T47D (cell line): ENCODE measurements at places on chromosomes 6 and 20.

- no peak for DNase-seq
Measured at GRCh38 chr6:37123957-37124729, 45.8 kb upstream of the PIM1 start.

GRCh38 chr6:44094403-44095242 is 32.6 kb downstream of the MRPL14 start:
- DNase-seq, result no peak

- no peak for DNase-seq
Measured at GRCh38 chr6:116568821-116569755, 2.2 kb upstream of the RWDD1 start.

GRCh38 chr6:712805-713204 is 19.9 kb upstream of the EXOC2 start:
- no peak for DNase-seq

GRCh38 chr6:108105571-108105970 is 31.0 kb upstream of the OSTM1 start:
- no peak for DNase-seq

- DNase-seq, result no peak
Measured at GRCh38 chr6:32148289-32149091, 3.2 kb downstream of the PRRT1 start.

DNA sequence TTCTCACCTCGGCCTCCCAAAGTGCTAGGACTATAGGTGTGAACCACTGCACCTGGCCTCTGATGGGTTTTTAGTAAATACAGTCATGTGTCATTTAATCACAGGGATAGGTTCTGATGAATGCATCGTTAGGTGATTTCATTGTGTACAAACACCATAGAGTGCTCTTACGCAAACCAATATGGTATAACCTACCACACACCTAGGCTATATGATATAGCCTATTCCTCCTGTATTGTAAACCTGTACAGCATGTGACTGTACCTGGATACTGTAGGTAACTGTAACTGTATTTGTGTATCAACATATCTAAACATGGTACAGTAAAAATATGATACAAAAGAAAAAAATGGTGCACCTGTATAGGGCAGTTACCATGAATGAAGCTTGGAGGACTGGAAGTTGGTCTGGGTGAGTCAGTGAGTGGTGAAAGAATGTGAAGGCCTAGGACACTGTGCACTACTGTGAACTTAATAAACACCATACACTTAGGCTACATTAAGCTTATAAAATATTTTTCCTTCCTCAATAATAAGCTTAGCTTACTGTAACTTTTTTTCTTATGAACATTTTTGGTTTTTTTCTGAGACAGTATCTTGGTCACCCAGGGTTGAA is 10.0 kb downstream of the BICRAL start:
- no peak for DNase-seq

- DNase-seq, result no peak
Measured at GRCh38 chr6:119308991-119309657, 40.4 kb downstream of the MAN1A1 start.

DNA sequence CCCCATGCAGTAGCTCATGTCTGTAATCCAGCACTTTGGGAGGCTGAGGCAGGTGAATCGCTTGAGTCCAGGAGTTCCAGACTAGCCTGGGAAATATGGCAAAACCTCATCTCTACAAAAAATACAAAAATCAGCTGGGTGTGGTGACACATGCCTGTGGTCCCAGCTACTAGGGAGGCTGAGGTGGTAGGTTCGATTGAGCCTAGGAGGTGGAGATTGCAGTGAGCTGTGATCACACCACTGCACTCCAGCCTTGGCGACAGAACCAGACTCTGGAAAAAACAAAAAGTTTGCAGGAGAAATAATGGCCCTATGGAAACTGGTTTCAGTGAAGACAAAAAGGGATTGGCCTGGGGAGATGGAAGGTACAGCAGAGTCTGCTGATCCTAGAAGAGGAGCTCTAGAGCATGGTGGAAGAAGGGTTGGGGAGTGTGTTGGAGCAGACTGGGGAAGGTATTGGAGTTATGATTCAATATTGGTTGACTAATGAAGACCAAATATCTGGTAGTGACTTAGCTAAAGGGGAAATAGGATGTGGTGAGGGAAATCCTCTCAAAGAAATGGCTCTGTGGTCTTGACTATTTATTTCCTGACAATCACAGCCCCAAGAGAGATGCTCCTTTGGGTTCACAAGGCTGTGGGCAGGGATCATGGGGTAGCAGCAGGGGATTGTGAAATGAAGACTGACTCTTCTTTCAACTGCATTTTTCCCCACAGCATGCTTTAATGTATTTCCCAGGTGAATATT is 281.9 kb downstream of the UTRN start:
- no peak for DNase-seq

- no peak for DNase-seq
Measured at GRCh38 chr6:170088582-170088955, 202.3 kb downstream of the DLL1 start.

GRCh38 chr6:47168180-47168579 is 126.0 kb upstream of the ADGRF1 start:
- peak; percentile 67 for DNase-seq

DNA sequence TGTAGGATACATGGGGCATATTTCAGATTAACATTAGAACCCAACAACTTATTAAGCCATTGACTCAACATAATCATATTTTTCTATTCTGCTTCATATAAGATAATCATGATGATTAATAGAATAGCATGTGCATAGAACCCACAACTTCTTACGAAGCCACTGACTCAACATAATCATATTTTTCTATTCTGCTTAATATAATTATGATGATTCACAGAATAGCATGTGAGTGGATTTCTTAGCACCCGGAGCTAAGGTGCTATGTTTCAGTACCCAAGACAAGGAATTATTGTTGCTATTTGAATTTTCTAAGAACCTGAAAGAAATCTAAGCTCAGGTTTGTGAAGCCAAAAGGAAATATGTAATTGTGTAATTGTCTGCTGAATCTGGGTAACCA is 96.8 kb downstream of the TENT5A start:
- no peak for DNase-seq

GRCh38 chr6:168016721-168017525 is 19.5 kb downstream of the KIF25 start:
- no peak for DNase-seq

GRCh38 chr6:6676910-6677441 is 88.5 kb downstream of the LY86 start:
- peak; percentile 31 for DNase-seq

- no peak for DNase-seq
Measured at GRCh38 chr6:169048865-169049205, 204.8 kb downstream of the THBS2 start.

- no peak for DNase-seq
Measured at GRCh38 chr6:114364301-114364700, 21.5 kb upstream of the HS3ST5 start.

- no peak for DNase-seq
Measured at GRCh38 chr6:150382171-150382570, 13.4 kb downstream of the IYD start.

DNA sequence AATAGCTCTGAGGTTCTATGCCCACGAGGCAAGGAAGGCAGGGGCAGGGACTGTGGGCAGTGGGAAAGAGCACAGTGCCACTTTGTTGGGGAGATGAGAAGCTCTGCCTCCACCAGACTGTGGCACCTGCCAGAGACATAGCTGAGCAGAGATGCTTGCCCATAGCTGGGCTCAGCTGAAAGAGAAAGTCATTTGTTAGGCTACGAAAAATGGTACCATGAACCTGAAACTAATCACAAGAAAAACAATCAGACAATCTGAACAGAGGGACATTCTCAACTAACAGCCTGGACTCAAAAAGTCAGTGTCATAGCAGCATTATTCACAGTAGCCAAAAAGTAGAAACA is 32.9 kb upstream of the TCP11 start:
- no peak for DNase-seq

DNA sequence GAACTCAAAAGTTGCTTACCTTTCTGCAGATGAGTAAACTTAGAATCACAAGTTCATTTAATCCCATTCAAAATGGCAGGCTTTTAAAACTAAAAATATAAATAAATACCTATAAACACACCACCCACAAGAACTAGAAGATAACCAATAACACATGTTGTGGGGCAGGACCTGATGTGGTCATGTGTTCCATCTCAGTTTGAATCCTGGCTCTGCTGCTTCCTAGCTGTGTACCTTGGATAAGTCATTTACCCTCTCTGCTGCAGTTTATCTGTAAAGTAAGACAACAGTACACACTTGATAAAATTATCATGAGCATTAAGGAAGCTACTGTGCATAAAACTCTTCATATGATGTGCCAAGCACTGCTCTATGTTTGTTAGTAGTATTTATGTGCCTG is 22.0 kb downstream of the TRIM27 start:
- DNase-seq, result no peak

DNA sequence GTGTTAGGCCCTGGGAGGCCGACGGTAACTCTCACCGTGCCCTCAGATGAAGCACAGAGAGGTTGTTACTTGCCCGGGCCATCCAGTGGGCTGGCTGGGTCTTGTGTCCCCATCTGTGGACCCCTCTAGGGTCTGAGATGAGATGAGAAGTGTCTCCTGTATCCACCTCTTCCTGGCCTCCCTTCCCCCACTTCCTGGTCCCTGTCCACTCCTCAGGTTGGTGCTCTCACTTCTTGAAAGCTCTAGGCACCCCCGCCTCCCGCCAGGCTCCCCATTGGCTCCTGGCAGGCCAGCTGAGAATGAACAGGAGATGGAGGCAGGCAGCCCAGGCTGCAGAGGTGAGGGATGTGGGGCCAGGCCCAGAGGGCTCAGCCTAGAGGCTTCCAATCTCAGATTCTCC is 1.5 kb downstream of the MMP24OS start:
- DNase-seq, result no peak

- no peak for DNase-seq
Measured at GRCh38 chr20:9185511-9185910, 116.6 kb downstream of the PLCB4 start.

DNA sequence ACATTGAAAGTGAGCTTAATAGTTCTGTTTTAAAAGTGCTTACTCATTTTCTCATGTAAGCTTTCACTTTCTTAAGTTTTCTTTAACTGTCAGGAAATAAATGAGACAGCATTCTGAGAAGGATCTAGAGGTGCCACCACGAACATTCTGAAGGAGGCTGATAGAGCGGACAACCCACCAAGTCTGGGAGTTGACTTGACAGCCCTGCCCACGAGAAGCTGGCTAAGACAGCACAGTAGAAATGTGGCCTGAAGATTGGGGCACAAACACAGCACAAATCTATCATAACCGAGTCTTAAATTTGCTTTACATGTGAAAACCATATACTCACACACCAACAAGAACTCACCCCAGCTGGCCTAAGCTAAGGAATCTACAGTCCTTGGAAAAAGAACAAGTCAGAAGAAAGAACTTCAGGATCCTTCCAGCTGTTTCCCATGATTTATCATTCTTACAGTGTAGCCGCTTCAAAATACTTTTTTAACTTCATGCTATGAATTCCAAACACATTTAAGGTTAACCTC is 144.2 kb upstream of the TNFAIP3 start:
- no peak for DNase-seq

DNA sequence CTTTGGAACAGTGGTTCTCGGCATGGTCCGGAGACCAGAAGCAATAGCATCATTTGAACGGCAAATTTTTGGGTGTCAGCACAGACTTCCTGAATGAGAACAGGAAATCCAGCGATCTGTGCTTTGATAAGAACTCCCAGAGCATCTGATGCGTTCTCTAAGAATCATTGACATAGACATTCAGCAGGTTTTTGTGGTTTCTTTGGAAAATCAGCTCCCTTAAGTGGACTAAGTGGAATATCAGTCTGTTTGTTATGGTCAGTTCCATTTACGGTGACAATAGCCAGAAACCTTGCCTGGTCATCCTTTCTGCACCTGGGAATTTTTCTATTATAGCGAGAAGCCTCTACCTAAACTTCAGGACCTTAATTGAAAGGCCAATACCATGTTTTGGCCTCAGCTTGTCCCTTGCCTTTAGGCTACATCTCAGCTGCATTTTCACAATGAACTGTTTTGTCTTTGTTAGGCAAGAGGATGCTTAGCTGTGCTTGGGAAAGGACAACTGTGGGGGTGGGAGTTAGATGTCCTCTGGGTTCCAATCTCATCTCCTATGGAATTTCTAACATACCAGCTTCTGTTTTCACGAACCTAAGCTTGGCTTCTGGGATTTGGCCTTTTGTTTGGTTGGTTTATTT is 299.7 kb downstream of the CDKAL1 start:
- no peak for DNase-seq

DNA sequence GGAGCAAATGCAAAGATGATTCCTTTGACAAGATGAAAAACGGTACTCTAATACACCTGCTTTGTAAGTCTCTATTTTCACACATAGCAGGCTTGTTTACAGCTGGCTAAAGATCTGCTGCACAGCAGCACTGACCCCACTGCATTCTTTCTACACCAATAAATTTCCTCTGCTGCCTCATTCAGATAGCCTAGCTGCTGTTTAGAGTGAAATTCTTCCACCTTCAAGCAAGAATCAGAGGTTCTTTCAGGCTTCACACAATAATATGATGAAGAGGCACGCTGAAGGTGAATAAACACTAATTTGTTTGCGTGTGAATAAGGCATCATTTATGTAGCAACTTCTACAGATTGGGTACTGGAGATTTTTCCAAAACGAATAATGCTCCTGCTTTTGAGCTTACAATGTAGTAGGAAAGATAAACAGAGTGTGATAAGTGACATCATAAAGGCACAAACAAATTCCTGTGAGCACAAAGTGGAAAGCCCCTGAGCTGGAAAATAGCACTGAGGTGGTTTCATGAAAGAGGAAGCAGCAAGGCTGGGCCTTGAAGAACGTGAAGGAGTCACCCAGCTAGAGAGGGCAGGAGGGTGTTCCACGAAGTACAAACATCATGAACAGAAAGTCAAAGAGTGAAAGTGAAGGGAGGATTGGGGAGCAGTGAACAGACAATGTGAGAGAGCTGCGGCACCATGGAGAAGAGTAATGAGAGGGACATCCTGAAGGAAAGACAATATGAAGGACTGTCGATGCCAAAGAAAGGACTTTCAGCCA is 543.4 kb downstream of the CD83 start:
- DNase-seq, result no peak

GRCh38 chr6:163415620-163416556 is 1.4 kb downstream of the QKI start:
- peak; percentile 31 for DNase-seq

DNA sequence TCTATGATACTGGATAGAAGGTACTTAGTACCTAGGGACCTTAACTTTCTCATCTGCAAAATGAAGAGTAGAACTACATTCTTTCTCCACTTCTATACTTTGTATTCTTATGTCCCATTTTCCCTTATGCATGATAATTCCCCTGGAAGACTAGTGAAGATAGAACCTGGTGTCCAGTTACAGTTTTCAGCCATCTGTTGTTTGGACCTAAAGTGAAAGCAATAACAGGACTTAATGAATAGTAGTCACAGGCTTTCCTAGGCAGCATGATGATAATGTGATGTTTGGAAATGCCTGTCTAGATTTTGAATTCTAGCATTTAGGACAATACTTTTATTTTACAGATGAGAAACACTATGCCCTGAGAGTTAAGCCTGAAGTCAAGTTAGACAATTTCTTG is 153.8 kb downstream of the RIMS1 start:
- no peak for DNase-seq

GRCh38 chr20:47429409-47429808 is 72.3 kb upstream of the NCOA3 start:
- no peak for DNase-seq

- no peak for DNase-seq
Measured at GRCh38 chr6:111803371-111803770, 69.9 kb downstream of the FYN start.

GRCh38 chr20:37697314-37697713 is 3.5 kb downstream of the CTNNBL1 start:
- no peak for DNase-seq
